ENCODE measurements at places on chromosomes 11 and 22. TPM values are rescaled to one million over a fixed set of nuclear protein-coding genes. Genes with fewer than 3 reads are reported as not detected.

USP35 gene
- total RNA-seq: 2.6 TPM

VPS26B gene
- 21.0 TPM for total RNA-seq

PLXNB2 gene
- total RNA-seq: 36.9 TPM

CBL gene
- 6.0 TPM for total RNA-seq

TSGA10IP gene
- 0.09 TPM for total RNA-seq

KCNK7 gene
- total RNA-seq: 0.31 TPM

KCNK4 gene
- 0.13 TPM for total RNA-seq

CNGA4 gene
- not detected for total RNA-seq

- H3K27me3 ChIP-seq: no peaks in the 10 kb centered on the region
- peaks cover 26% of the 10 kb centered on the region for H3K4me1 ChIP-seq
- no peak overlapping the region for H3K4me3 ChIP-seq
- H3K27ac ChIP-seq: no peak overlapping the region
- no peaks in the 10 kb centered on the region for H3K36me3 ChIP-seq
- DNase-seq: no peak
Measured at GRCh38 chr11:86460461-86461385, 86.0 kb downstream of the CCDC81 start.

DNA sequence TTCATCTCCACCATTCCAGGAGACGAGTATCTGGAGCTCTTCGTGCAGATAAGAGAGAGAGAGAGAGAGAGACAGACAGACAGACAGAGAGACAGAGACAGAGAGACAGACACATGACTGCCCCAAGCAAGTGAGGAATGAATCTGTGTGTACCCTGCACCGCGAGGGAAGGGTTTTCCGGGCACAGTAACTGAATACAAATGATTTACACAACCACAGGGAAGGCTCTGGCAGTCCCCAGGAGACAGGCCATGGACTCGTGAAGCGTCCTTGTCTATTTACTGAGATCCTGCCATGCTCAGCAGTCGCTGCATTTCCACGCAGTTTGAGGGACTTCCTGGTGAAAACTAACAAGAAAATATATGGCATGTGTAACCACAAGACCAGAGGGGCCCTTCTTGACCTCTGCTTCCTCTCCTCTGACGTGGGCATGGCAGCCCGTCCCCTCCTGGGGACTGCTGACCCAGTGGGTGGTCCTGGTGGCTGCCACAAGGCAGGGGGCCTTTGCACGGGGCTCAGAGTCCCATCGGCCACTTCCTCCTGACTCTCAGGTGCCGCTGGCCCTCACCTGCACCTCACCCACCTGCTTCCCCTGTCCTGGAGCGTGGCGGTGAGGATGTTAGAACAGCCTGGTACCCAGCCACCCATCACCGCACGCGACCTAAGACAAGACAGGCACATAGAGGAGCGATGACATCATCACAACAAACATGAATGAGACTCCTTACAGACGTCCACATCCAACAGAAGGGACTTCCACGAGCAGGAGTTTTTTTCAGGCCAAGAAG lies 75.9 kb downstream of the PHF21B start:
- H3K27ac ChIP-seq: no peak overlapping the region
- H3K27me3 ChIP-seq: peaks cover 7% of the 10 kb centered on the region
- no peak overlapping the region for H3K4me3 ChIP-seq
- H3K4me1 ChIP-seq: peaks cover 11% of the 10 kb centered on the region
- no peak for DNase-seq

DNA sequence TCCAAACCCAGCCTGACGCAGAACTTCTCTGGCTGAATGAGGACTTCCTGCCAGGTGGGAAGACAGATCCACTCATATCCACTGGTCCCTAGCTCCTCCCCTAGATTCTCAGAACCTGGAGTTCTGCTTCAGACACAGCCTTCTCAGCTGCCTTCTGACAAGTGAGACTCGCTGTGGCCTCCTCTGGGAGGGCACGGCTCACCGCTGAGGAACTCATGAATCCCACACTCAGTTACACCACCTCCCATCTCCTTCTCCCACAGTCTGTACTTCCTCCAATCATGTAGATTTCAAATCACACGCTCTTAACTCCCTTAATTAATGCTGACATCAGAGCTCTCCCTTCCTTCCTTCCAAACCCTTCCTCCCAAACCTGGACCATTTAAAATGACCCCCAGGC lies 86.4 kb upstream of the TMEM45B start:
- no peaks in the 10 kb centered on the region for H3K4me1 ChIP-seq
- no peak overlapping the region for H3K4me3 ChIP-seq
- H3K27ac ChIP-seq: no peak overlapping the region
- no peak for DNase-seq

DNA sequence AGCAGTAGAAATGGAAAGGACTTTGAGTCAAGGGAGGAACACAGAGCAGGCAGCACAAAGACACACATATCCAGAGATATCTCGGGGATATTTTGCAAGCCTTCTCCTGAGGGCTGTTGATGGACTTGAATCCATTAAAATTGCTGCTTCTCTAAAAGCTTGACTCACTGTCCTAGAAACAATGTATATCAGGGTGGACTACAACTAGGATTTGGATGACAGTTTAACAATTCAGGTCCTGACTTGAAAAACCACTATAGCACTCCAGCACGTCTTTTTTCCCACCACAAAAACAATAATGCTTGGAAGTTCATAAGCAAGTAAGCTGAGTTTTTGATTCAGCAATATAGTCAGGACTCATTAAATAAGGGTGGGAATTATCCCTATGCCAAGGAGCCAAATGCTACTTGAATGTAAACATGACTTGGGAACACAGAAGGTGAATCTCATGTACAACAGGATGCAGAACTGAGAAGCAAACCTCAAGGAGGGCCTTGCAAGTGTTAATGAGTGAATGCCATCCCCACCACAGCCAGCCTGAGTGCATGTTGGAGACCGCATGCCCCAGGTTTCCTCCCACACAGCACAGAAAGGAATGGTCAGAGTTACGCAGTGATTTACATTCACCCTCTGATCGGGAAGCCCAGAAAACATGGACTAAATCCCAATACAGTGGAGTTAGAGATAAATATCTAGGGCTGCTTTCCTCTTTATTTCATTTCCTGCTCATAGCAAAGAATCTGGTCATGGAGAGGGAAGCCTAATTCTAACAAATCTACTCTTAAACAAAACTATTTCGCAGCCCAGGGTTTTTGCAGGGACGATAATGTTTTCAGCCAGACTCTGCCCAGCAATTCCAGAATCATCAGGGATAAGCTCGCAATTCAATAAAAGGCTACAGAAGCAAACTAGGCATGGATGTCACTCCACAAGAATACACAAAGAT lies 98.4 kb upstream of the OR9G4 start:
- no peaks in the 10 kb centered on the region for H3K4me1 ChIP-seq
- no peaks in the 10 kb centered on the region for H3K27me3 ChIP-seq
- H3K36me3 ChIP-seq: no peaks in the 10 kb centered on the region
- DNase-seq: no peak
- no peak overlapping the region for H3K4me3 ChIP-seq

DNA sequence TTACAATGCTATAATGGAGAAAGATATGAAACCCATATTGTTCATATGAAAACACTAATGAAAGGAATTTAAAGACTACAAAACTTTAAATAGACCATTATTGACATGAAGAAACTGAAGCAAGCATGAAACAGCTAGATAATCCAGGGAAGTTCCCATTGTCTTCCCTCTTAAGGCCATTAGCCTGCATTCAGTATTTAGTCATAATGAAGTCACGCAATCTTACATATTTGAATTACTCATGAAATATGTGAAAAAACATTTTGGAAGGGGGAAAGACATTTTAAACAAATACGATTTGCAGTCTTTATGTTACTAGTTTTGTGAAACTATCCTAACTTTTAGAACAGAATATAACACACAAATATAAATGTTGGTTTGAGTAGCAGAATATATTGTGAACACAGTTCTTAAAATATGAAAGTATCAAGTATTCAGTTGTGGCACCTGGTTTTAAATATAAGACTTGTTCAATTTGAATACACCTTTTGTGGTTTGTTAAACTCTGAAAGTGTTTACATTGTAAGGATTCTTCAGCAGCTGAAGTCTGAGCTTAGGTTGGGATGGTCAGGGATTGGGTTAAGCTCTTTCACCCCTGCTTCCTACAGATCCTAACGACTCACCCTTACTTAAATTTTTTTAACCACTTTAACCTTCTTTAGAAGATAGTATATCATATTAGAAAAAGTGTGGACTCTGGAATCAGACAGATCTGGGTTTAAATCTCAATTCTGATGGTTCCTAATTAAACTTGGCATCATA lies 500.3 kb upstream of the TENM4 start:
- H3K4me1 ChIP-seq: no peaks in the 10 kb centered on the region
- H3K4me3 ChIP-seq: no peak overlapping the region
- no peak for DNase-seq
- H3K27me3 ChIP-seq: no peaks in the 10 kb centered on the region
- H3K27ac ChIP-seq: no peak overlapping the region

DNA sequence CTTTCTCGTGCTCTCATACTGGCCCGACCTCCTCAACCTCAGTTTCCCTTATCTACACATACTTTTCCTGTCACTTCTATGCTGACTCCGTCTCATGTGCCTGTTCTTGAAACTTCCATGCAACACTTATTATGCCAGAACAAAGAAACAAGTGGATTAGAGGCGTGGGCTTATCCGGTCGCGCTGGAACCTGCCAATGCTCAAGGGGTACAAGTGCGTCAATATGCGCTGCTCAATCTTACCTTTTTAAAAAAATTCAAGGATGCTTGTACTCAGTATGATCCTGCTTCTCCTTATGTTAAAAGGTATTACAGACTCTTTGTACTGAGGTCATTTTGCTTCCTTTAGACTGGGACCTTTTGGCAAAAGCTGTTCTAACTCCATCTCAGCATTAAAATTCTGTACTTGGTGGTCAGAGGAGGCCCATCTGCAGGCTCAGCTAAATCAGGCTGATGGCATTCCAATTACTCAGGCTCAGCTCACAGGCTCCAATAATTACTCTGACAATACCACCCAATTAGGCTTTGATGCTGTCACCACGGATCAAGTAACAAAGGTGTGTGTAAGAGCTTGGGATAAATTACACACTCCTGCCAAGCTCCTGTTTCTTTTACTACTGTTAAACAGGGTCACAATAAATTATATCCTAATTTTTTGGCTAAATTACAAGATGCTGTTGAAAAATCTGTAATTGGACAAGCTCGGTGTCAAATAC lies 26.3 kb upstream of the ALDH3B2 start:
- no peak for DNase-seq
- peaks cover 8% of the 10 kb centered on the region for H3K27me3 ChIP-seq
- no peak overlapping the region for H3K4me3 ChIP-seq
- H3K27ac ChIP-seq: no peak overlapping the region
- no peaks in the 10 kb centered on the region for H3K4me1 ChIP-seq
- no peaks in the 10 kb centered on the region for H3K36me3 ChIP-seq

DNA sequence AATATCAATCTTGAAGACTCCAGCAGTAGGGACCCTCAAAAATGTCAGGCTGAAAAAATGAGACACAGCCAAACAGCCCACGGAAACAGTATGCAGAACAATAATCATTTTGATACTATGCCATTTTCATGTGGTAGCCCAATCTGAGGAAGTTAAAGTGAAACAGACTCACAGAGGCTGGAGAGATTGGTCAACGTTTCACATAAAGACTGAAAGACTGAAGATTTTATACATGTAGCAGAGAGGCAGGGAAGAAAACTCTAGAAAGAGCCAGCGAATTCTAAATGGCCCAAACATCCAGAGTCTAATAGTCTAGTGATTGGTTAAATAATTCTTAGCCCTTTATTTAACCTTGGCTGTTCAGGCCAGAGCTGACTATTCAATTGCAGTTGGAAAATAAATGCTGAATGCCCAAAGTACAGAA lies 49.4 kb downstream of the MAML2 start:
- peak overlapping the region; percentile 90 for H3K27ac ChIP-seq
- no peak overlapping the region for H3K4me3 ChIP-seq
- H3K36me3 ChIP-seq: no peaks in the 10 kb centered on the region
- H3K4me1 ChIP-seq: peaks cover 7% of the 10 kb centered on the region
- peak; percentile 68 for DNase-seq

GRCh38 chr22:17250380-17251082 lies 31.3 kb upstream of the ADA2 start:
- H3K27ac ChIP-seq: no peak overlapping the region
- no peaks in the 10 kb centered on the region for H3K36me3 ChIP-seq
- H3K27me3 ChIP-seq: no peaks in the 10 kb centered on the region

GRCh38 chr11:111913997-111914396 lies 1.5 kb downstream of the HSPB2 start:
- peak overlapping the region; percentile 98 for H3K27ac ChIP-seq
- peak; percentile 89 for DNase-seq
- H3K4me3 ChIP-seq: peak overlapping the region; percentile 61
- H3K27me3 ChIP-seq: no peaks in the 10 kb centered on the region

GRCh38 chr11:86519064-86519911 lies 144.6 kb downstream of the CCDC81 start:
- H3K27ac ChIP-seq: peak overlapping the region; percentile 82
- no peaks in the 10 kb centered on the region for H3K27me3 ChIP-seq
- DNase-seq: peak; percentile 92
- no peaks in the 10 kb centered on the region for H3K36me3 ChIP-seq
- no peak overlapping the region for H3K4me3 ChIP-seq

DNA sequence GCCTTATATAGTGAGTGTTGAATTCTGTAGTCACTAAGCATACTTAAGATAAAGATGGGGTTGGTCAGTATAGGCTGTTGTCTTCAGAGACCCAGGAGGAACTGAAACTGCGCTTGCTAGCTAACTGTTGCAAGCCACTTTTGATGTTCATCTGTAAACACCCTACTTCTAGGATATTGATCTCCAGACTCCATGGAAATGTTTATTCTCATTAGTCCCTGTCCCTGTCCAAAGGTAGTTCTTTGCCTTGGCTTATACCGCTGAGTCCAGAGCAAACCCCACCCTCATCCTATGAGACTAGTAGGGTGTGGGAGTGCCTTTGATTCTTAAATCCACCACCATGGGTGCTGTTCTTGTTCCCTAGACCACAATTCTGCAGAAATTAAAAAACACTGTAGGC lies 36.4 kb downstream of the DEPDC5 start:
- peaks cover 29% of the 10 kb centered on the region for H3K36me3 ChIP-seq
- H3K4me1 ChIP-seq: no peaks in the 10 kb centered on the region
- no peak overlapping the region for H3K4me3 ChIP-seq
- no peaks in the 10 kb centered on the region for H3K27me3 ChIP-seq
- H3K27ac ChIP-seq: no peak overlapping the region
- DNase-seq: peak; percentile 46

- no peak for DNase-seq
- no peak overlapping the region for H3K27ac ChIP-seq
- H3K4me1 ChIP-seq: no peaks in the 10 kb centered on the region
Measured at GRCh38 chr11:13247606-13248296, 29.8 kb upstream of the BMAL1 start.

DNA sequence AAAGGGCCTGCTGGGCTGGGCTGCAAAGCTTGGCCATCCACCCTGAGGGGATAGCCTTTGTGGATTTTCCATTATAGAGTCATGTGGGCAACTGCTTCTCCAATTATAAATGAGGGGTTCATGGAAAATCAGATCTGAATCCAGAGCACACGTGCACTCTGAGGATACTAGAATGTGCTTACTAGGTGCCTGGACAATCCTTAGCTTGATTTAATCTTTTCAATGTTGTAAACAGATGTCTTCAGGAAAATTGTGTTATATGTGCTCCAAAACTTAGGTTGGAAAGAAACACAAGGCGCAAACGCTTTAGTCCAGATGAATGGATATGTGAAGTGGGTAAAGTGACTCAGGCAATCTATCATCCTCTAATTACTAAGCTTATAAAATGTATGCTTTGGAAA lies 92.0 kb downstream of the SLC17A6 start:
- H3K4me3 ChIP-seq: no peak overlapping the region
- H3K27ac ChIP-seq: peak overlapping the region; percentile 62
- peak; percentile 92 for DNase-seq
- no peaks in the 10 kb centered on the region for H3K27me3 ChIP-seq

- no peak overlapping the region for H3K27ac ChIP-seq
- no peak overlapping the region for H3K4me3 ChIP-seq
- DNase-seq: no peak
- H3K36me3 ChIP-seq: no peaks in the 10 kb centered on the region
- H3K27me3 ChIP-seq: peaks cover 7% of the 10 kb centered on the region
Measured at GRCh38 chr11:126731576-126732142, 268.9 kb downstream of the KIRREL3 start.
